ENCODE measurements at places on chromosomes 12 and 14.
A peak's percentile ranks its signal among the peaks of the same experiment; 100 is the strongest.

DNA sequence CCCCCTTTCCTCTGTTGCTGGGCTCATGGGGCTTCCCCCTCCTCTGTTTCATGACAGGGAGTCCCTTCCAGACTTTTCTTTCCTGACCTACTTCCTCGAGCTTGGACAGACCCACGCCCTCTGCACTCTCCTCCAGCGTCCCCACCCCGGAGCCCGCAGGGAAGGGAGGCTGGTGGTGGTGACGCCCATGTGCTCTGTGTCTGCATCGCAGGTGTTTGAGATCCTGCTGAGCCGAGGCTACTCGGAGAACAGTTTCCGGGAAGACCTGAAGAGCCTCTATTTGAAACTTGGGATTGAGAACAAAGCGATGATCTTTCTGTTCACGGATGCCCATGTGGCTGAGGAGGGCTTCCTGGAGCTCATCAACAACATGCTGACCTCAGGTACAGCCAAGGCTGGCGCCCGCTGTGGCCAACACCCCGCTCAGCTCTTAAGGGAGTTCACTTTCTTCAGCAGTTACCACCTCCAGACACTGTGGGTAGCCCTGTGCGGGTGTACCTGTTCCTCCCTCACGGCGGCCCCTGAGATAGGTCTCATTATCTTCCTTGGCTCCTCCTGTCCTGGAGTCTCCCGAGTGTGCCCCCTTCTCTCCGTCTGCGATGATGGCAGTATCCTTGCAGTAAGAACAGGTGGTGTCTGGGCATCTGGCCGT is 85.6 kb downstream of the CCDC92 start:
- DNase-seq: no peak

GRCh38 chr12:120316798-120317223 is 10.8 kb downstream of the PLA2G1B start:
- no peak for DNase-seq

GRCh38 chr14:72663956-72664650 is 229.8 kb downstream of the DPF3 start:
- no peak for DNase-seq

DNA sequence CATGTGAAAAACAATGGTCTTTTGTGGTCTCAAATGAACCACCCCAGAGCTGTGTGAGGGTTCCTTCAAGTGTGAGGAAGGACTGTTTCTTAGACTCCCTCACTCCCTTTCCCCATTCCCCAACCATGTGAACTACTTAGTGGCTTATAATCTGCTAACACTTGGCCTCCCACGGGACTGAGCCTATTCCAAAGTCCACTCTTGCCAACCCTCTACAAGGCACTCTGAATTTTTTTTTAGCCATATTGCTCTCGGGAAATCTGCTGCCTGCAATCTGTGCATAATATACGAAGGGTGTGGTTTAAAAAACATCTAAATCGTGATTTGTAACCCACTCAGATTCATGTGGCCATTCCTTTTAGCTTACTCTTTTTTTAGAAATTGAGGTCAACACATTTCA is 2.6 kb downstream of the SVOP start:
- no peak for DNase-seq

DNA sequence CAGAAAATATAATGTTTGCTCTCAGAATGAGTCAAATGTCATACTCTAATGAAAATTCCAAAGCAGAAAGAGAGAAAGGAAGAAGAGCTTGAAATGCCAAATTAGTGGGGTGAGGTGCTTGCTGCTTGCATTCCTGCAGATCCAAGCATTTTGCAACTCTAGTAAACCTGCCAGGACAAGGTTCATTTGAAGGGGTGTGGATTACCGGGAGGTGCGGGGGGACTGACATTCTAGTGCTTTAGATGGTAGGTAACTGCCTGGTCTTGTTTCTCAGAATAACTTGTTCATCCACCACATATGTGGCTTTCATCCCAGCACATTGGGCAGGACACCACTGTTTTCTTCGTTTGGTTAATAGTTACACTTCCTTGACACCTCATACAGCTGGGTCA is 144.4 kb downstream of the AKAP6 start:
- DNase-seq: peak; percentile 38

DNA sequence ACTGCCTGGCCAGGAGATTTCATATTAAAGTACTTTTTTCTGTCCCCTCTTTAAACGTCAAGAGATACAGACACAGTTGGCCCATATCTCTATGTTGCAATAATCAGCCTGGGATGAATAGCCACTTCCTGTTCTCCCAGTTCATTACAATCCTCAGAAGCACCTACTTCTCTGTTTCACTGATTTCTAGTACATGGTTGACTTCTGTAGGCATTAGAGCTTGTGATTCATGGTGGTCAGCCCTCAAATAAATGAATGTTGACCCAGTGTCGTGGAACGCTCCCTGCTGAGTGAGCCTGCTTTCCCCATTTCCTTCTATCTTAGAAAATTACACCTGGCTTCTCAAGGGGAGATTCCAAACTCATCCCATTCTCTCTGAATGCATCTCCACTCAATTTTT is 416.7 kb downstream of the PDZRN4 start:
- no peak for DNase-seq

DNA sequence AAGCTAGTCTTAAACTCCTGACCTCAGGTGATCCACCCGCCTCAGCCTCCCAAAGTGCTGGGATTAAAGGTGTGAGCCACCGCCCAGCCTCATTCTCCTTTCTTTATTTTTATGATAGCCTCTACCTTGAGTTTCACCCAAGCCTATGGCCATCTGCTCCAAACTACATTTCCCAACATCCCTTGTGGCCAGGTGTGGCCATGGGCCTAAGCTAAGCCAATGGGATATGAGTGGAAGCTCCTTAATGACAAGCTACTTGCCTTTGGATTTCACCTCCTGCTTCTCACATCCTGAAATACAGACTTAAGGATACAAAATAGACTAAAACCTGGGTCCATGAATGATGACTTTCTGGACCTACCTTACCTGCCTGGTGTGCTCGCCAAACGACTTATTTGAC is 46.2 kb downstream of the DPF3 start:
- no peak for DNase-seq

DNA sequence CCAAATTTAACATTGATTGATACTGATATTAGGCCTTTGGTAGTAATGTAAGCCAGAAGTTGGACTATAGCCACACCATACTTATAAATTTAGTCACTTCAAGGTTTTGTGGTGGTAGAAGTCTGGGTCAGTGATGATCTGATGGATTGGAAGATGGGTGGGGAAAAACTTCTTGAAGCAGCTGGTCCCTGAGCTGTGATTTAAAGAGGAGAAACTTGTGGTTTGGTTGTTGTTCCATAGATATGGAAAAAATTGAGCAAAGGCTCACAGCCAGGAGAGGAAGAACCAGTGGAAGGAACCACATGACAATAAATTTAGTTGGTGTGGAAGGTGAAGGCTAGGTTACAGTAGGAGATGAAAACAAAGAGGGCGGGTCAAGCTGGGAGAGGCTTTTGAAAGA is 26.1 kb downstream of the PTHLH start:
- DNase-seq: no peak

- DNase-seq: peak; percentile 67
These were observed 2.0 kb upstream of the ATN1 start for GRCh38 chr12:6925540-6926279.

DNA sequence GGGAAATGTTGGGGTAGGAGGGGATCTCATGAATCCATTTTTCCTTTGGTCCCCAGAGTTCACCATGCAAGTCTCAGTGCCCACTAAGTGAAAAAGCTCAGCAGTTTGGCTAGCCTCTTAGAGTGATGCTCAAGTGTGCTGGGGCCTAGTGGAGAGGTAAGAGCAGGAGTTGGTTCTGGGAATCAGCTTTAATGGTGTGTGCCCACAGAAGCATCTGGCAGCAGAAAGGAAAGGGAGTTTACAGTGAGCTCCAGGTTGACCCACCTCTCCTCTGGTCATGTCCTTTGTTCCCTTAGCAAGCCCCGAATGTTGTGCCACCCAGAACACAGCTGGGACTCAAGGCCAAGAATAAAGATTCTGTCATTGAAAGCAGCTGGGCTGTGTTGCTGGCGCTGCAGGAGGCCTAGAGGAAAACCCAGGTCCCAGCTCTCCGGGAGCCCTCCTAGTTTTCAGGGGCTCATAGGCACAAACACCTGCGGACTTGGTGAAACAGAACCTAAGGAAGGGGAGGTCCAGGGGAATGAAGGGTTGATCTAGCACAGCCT is 320.8 kb downstream of the ZFP36L1 start:
- no peak for DNase-seq

GRCh38 chr12:46430340-46430948 is 57.9 kb upstream of the SLC38A2 start:
- DNase-seq: no peak

DNA sequence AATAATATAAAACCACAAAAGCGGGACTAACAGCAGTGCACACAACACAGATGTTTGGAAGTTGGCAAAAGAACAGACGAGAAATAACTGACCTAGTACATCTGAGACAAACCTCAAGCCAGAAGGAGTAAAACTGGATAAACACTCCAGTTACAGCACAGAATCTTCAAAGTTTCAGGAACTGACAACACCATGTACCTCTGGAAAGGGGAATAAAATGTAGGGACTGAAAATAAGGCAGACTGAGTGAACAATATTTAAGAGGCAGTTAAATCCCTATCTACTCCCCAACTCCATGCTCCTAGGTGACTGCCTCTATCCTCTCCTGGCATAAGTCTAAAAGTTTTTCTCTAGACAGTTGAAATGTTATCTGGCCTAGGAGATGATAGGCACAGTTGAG is 57.9 kb downstream of the ZFYVE21 start:
- DNase-seq: no peak

DNA sequence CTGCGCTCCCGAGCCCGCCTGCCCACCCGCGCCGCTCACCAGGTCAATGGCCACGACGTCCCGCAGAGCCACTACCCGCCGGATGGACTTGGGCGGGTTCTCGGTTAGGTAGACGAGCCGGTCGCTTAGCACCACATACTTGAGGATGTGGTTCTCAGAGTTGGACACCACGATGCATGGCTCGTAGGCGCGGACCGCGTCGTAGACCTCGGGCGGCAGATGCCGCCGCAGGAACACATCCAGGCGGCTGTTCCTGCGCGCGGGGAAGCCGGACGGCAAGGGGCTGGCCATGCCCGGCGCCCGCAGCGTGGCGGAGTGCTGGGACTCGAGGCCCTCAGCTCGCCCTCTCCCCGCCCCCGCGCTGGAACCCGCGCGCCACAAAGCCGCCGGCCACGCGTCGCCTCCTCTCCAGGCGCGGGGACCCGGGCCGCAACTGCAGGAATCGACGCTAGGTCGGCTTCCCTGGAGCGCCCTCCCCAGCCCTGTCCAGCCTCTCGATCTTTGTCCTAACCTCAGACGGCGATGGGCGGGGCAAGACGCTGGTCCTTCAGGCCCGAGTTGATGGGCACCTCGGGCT is at the start of gene C12orf56:
TSS of gene C12orf56 (minus strand) at position 484 of the 577 bp plus-strand sequence. CDS start at position 291, 193 bp downstream.
- DNase-seq: no peak

DNA sequence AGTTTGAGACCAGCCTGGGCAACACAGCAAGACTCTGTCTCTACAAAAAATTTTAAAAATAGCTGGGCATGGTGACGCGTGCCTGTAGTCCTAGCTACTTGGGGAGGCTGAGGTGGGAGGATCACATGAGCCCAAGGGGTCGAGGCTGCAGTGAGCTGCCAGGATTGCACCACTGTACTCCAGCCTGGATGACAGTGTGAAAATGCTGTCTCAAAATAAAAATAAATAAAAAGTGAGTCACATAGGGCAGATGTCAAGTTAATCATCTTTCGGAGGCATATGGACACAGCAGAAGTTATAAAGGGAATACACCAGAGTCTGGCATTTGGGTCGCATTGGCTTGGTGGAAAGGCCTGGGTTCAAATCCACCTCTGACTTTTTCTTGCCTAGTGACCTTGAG is 92.7 kb downstream of the PHETA1 start:
- DNase-seq: no peak

DNA sequence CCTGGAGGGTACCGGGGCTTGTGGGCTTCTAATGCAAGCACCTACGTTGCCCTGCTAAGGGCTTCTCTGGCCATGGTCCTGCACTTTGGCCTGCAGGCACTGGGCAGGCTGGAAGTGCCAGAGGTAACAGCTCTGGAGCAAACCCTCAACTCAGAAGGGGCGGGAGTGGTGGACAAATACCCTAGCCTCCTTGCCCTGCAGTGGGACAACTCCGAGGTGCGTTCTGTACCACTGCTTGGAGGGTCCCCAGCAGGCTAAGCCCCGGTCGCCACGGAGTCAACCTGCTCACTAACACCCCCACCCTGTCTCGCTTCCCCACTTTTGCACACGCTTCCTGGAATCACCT is 20.4 kb upstream of the BEGAIN start:
- DNase-seq: no peak

- no peak for DNase-seq
These were observed 3.2 kb upstream of the SYNDIG1L start for GRCh38 chr14:74429221-74429691.

- no peak for DNase-seq
These were observed 32.5 kb downstream of the BRMS1L start for GRCh38 chr14:35858521-35859209.

GRCh38 chr14:99598774-99599173 is 5.2 kb downstream of the CCDC85C start:
- DNase-seq: no peak

DNA sequence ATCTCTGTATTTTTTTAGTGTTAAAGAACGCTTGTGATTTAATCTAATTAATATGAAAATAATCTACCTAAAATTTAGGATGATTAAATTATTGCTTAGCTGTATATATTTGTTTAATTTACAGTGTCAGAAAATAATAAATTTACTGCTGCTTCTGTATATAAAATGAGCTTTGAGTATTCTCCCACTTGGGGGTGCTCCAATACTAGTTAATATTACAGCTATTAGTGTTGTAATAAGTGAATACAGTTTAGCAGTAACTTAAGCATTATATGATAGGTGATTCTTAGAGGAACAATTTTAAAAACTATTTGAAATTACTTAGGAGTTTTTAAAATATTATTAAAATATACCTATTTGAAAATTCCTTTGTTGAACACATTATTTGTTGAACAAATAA is 62.2 kb downstream of the PAPOLA start:
- DNase-seq: no peak

GRCh38 chr12:52779914-52780313 is 2.8 kb upstream of the KRT76 start:
- no peak for DNase-seq

- DNase-seq: no peak
These were observed 85.5 kb downstream of the ACTN1 start for GRCh38 chr14:68893566-68893965.

- DNase-seq: no peak
These were observed 84.0 kb downstream of the LRP6 start for GRCh38 chr12:12182703-12183365.

- no peak for DNase-seq
These were observed 16.3 kb upstream of the FLVCR2 start for GRCh38 chr14:75562089-75562488.

- DNase-seq: no peak
These were observed 137.3 kb downstream of the MSRB3 start for GRCh38 chr12:65415826-65416225.

DNA sequence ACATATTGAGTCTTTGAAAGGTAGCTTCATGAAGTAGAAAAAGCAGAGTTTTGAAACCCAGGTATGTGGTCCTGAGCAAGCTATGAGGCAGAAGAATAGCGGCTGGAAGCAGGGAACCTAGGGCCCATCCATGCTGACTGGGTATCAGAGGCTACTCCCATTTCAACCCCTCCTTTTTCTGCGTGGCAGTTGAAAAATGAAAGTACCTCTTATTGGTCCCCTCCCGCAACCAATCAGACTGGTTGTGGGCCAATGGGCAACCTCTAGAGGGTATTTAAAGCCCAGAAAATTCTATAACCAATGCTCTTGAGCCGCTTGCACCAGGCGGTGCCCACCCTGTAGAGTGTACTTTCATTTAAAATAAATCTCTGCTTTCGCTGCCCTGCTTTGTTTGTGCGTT is 1.6 kb upstream of the SNRPF start:
- no peak for DNase-seq

- DNase-seq: no peak
These were observed 4.5 kb upstream of the SRSF9 start for GRCh38 chr12:120473807-120474615.

GRCh38 chr12:30594509-30594908 is 101.2 kb downstream of the IPO8 start:
- DNase-seq: no peak

All from head of caudate nucleus (tissue), 42 donors.